Activated naive CD4-positive, alpha-beta T cell treated with anti-CD3 and anti-CD28 coated beads, Interleukin-2, amount 50 U/mL, for 72 hours (primary cell): ENCODE measurements at places on chromosomes 6 and 20.

DNA sequence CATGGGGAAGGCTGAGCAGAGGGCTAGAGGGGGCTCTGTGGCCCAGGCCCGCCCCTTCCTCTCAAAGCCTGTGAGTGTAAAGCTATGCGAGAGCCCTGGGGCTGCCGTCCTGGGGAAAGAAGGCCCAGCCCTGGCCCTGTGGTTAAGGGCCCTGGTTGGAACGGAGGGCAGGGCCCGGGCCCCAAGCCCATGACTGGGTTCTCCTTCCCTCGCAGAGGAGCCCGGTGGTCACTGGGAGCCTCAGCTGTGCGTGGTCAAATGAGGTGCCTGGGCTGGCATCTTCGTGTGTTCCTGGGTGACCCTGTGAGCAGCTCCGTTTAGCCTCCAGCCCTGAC lies 56.0 kb downstream of the SMOC2 start:
- DNase-seq: no peak

DNA sequence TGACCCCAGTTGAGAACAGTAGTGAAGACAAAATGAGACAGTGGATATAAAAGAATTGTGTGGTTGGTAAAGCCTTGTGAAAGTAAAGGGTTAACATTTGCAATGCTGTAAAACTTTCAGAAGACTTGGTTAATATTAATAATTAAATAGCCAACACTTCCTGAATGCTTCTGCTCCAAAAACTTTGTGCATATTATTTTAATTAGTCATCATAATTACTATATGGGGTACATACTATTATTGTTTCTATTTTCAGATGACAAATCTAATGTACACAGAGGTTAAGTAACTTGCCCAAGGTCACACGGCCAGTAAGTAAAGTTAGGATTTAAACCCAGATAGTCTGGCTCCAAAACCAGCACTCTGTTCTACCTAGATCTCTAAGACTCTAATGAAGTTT lies 291.3 kb downstream of the OGFRL1 start:
- DNase-seq: no peak

DNA sequence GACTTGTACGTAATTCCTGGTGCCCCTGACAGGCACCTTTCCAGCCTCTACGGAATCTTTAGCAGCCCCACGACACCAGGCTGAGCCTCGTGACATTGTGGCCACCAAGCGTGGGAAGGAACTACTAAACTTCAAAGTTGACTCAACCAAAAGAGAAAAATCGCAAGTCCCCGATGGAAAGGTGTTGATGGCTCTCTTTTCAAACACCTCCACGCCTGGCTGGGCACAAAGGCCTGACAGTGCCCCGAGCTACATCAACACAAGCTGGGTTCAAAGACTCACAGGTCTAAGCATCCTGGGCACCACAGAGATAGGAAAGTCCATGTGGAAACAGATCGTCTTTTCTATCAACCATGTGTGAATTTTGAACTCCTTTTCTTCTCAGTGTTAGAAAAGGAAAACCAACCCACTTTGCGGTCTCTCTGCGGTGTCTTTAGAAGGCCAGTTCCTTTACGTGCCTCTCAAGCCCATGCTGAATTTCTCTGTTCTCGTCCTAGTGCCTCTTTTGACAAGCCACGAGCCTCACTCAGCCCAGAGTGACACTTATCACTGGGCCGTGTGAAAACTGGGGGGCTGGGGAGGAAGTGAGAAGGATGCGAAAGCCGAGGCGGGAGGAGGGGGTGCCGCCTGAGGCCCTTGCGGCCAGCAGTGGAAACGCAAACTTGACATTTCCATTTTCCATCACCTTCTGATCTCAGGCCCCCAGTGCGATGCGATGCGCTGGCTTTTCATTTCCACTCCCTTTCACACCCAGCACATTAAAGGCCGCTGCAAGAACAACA lies 59.4 kb downstream of the GFOD1 start:
- DNase-seq: peak; percentile 68

DNA sequence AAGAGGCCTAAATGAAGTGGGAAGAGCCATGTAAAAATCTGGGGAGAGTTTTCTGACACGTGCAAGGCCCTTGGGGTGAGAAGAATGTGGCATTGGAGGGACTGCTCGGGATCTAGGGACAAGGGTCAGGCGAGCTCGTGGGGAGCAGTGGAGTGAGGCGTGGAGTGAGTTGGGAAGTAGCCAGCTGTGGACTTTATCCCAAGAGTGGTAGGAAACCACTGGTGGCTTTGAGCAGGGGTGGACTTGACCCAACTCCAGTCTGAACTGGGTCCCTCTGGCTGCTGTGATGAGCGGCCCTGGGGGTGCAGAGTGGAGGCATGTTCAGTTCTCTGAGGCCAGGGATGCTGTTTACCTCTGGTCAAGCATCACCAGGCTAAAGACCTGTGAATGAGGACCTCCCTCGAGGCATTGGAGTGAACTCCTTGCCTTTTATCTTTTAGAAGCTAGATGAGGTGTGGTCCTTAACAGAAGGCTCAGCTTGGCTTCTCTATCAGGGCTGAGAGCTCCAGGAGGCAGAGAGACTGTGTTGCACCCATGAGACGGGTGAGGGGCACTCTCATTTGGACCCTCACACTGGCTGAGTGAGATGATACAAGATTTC lies 20.6 kb downstream of the SLC22A1 start:
- no peak for DNase-seq

- no peak for DNase-seq
Measured at GRCh38 chr6:1070085-1070521, 241.8 kb upstream of the FOXQ1 start.

GRCh38 chr20:20939006-20939405 lies 167.2 kb downstream of the LINC00237 start:
- DNase-seq: no peak

GRCh38 chr6:143970456-143971218 lies 37.4 kb downstream of the PLAGL1 start:
- DNase-seq: no peak

GRCh38 chr20:50475681-50476292 lies 34.4 kb upstream of the PTPN1 start:
- no peak for DNase-seq

DNA sequence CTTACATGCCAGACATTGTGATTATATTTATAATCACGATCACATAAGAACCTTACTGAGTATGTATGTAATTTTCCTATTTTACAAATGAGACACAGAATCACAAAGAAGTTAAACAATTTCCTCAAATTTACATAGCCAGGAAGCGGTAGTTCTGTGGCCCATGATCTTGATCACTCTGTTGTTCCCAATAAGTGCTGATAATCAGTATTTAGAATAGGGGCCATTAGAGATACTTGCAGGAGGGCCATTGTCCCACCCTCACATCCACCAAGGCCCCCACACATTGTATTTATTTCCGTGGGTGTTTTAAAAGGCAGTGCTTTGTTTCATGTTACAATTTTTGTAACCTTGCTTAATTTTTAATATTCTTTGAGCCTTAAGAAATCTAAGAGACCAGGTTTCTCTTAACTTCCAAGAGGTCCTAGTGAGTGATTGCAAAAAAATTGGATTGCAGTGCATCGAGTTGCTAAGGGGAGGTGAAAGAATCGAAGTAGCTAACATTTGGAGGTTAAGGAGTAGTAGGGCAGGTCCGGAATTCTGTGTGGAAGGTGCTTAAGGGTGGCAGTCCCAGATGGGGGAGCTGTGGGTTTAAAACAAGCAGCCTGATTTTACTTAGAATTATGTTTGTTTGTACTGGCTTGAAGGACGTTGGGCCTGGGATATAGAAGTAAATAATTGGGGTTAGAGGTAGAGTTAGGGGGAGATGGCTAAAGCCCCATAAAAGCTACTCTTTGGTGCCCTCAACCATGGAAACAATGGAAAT lies 339.4 kb downstream of the CDKAL1 start:
- no peak for DNase-seq

GRCh38 chr6:69487688-69488087 lies 309.1 kb downstream of the LMBRD1 start:
- no peak for DNase-seq

- DNase-seq: peak; percentile 41
Measured at GRCh38 chr6:27553123-27553904, 80.4 kb upstream of the ZNF184 start.

DNA sequence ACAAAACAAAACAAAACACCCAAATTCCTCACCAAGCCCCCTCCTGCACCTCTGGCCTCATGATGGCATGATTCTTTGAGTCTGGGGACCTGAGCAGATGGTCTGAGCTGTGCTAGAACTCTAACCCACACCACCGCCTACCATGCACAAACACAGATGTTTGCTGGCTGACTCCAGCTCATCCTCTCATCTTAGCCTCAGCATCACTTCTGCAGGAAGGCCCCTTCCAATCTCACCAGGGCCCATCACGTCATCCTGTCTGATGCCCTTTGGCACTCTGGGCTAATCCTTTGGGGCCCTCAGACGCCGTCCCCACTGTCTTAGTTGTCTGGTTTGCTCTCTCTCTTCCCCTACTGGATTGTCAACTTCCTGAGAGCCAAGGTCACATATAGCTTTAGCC lies 85.8 kb downstream of the PHACTR3 start:
- DNase-seq: no peak

DNA sequence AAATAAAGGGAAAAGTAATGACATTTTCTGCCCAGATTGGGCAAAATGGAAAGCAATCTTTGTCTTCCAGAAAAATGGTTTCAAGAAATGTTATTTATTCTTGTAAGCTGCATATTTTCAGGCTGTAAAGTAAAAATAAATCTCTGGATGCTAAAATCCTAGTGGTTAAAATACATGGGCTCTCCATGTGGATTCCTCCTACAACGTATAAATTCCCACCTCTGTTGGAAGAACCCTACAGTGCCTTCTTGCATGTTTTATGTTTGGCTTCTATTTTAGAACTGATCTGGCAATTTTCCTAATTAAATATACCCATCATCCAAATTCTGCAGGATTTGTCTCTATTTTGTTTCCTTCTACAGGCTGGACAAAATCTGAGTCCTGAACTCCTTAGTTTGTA lies 528.9 kb downstream of the COL12A1 start:
- DNase-seq: no peak

DNA sequence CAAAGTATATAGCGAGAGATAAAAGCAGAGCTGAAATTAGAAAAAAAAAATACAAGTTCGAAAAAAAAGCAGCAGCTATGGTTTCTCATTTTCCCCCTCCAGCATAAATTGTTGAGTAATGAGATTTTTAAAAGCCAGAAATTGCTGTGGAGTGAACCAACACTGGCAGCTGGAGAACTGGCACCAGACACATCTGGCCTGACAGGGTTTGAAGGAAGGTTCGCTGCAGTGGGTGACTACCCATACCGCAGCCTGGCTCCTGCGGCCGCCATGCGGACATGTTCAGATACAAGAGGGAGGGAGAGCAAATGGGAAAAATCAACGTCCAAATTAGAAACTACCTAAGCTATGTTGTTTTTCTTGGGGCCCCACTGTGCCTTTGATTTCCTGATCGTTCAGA lies 3.3 kb downstream of the APCDD1L start:
- no peak for DNase-seq

DNA sequence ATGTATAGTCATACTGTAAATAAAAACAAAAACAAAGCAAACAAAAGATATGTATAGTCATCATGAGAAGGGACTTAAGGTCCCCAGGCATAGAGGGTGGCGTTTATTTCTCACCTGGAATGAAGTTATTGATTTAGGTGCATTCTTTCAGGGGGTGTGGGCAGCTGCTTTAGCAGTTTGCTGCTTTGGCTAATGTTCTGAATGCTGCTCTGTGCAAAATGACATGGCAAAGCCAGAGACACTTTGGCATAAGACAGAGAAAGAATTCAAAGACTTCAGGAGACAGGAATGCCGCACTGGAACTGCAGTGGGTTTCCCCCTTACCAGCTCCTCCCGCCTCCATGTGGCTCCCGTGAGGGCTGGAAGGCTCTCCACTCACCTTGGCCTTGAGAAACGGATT lies 36.4 kb upstream of the NELFCD start:
- DNase-seq: no peak

- DNase-seq: no peak
Measured at GRCh38 chr6:161743509-161744178, 469.8 kb upstream of the AGPAT4 start.

- DNase-seq: no peak
Measured at GRCh38 chr6:139251691-139252390, 40.0 kb downstream of the TXLNB start.

DNA sequence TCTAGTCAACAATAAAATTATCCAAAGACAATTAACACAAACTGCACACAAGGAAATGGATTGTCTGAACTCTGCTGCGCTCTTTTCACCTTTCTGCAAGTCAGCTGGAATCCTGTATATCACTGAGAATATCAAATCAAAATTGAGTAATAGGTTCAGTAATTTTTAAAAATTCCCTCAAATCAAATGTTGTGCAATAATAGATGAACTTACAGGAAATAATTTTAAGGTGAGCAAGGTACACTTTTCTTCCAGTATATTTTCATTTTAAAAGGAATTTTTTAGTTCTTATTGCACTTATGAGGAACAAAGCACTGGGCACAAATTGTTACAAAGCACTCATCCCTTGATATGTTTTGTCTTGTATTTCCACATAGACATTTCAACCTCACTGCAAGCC lies 1.2 kb downstream of the SAYSD1 start:
- no peak for DNase-seq

DNA sequence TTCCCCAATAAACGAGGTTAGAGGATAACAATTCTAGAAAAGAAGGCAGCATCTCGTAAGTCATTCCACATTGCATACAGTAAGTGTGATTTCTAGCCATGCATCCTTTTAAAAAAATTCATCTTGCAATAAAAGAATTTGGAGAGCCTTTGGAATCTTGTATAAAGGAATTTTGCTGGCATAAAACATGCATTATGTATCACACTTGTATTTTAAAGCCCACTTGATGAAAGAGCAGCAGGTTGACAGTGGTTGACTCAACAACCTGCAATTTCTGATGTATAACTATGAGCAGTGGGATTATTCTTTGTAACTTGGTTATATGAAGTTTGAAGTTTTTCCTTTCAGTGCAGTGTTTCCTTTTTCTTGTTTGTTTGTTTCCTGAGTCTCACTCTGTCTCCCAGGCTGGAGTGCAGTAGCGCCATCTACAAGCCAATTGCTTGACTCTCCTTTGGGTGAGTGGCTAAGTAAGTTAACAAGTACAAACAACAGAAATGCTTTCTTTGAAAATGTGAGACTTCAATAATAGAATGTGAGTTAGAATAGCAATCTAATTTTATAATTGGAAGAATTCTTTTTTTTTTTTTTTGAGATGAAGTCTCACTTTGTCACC lies 39.9 kb downstream of the JARID2 start:
- no peak for DNase-seq

GRCh38 chr6:109472132-109472995 lies 10.7 kb downstream of the ZBTB24 start:
- DNase-seq: no peak

- no peak for DNase-seq
Measured at GRCh38 chr6:25564943-25565342, 87.1 kb upstream of the SCGN start.

GRCh38 chr6:55282115-55282514 lies 45.2 kb upstream of the GFRAL start:
- DNase-seq: no peak

- DNase-seq: no peak
Measured at GRCh38 chr6:105748737-105749161, 337.4 kb upstream of the PRDM1 start.

- DNase-seq: no peak
Measured at GRCh38 chr6:43989581-43990146, 137.6 kb downstream of the MRPL14 start.

- no peak for DNase-seq
Measured at GRCh38 chr6:42200035-42200434, 5.3 kb upstream of the GUCA1B start.
